ENCODE measurements at places on chromosomes 16 and 17.

- peak; percentile 58 for DNase-seq
Observed at GRCh38 chr16:53518550-53519416, 15.8 kb upstream of the AKTIP start.

DNA sequence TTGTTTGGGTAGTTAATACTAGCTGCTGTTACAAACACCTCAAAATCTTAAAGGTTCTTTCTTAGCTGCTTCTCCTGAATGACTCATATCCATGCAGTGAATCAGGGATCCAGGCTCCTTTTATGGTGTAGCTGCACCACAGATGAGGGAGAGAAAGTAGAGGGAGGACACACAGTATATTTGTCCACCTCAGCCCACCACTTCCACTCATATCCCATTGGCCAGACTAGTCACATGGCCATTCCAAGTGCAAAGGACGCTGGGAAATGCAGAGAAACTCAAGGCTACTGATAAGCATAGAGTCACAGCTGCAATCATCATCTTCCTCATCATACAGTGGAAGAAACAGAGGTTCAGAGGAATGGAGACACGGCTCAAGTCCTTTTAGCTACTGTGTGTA is 63.8 kb downstream of the GSG1L start:
- no peak for DNase-seq

- no peak for DNase-seq
Observed at GRCh38 chr17:63267846-63268245, 178.3 kb downstream of the CYB561 start.

GRCh38 chr16:30065943-30066760 is 592 bp downstream of the ALDOA start:
- no peak for DNase-seq

GRCh38 chr16:86082418-86083030 is 183.6 kb downstream of the IRF8 start:
- DNase-seq: no peak

GRCh38 chr17:80428796-80429195 is 13.8 kb downstream of the ENDOV start:
- DNase-seq: no peak

DNA sequence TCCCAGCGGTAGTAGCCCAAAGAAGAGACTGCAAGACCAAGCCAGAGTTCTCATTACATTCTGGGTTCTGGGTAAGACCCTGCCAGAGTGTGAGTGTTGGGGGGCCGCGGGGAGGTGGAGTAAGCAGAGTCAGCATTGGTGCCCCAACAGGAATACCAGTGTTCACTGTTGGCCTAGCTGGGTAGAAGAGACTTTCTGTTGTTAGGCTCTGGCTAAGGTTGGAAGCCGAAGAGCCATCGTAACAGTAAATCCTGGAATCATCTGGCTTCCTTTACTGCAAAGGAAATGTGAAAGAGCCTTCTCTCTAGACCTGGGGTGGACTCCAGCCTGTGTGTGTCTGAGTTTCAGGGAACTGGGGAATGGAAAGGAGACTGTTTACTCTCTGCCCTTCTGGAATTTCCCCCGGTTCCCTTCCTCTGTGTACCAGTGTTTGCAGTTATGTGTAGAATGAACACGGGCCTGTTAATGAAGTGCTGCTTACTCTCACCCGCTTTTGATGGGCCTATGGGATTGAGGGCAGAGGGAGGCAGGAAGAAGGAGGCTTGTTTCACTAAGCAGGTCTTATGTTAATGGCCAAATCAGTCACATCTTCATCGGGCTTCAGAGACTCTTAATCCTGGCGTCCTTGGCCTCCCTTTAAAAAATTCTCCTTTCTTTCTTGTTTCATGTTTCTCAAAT is 68.5 kb downstream of the WWP2 start:
- DNase-seq: no peak

DNA sequence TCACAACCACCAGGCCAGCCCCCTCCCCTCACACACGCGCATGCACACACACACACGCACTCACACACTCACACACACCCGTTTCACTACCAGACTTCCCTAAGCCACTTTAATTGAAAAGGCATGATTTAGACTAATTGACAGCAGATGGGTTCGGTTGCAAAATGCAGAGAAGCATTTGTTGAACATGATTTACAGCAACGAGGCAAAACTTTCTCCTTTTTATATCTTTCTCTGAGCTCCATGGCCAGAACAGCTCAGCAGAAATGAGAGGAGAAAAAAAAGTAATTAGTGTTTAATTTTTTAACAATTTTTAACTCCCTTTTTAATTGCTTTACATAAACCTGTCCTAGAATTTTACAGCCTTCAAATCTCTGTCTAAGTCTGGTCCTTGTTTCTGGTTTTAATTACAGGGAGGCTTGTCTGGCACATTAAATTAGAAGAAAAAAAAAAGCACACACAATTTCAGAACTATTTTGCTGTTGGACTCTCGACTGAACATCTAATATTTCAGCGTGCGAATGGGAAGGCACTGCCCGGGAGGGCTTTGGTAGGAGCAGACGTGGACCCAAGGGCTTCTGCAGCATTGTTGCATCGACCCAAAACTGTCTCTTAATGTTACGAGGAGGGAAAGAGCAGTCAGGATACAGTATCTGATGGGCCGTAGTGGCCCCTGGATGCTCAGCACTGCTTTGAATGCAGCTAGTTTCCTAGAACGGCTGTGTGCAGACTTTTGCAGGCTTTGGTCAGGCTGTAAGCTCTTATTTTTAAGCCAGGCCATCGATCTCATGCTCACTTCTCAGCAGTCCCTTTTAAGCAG is 255.9 kb downstream of the SOX9 start:
- no peak for DNase-seq

DNA sequence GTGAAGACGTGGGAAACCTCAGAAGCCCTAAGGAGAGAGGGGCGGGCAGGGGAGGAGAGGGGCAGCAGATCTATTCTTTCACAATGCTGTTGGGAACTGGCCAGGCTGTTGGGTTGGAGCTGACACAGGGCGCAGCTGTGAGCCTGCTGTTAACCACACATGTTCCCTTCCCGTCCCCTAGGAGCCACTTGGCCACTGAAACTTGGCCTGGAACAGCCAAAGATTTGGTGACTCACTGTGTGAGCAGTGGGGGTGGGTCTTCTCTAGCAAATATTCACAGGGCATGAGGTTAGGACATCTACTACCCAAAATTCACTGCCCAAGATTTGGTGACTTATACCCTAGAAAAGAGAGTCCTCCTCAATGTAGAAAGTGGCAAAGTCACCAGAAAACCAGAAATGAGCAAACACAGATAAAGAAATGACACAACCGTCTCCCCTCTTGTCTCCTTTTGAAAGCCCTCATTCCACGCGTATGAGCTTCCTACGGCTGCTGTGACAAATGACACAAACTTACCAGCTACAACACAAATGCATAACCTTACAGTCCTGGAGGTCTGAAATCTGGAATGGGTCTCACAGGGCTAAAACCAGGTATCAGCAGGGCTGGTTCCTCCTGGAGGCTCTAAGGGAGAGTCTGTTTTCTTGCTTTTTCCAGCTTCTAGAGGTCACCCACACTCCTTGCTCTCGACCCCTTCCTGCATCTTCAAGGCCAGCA is 6.3 kb downstream of the TBC1D16 start:
- no peak for DNase-seq

- no peak for DNase-seq
Observed at GRCh38 chr16:25235991-25236390, 19.2 kb downstream of the AQP8 start.

DNA sequence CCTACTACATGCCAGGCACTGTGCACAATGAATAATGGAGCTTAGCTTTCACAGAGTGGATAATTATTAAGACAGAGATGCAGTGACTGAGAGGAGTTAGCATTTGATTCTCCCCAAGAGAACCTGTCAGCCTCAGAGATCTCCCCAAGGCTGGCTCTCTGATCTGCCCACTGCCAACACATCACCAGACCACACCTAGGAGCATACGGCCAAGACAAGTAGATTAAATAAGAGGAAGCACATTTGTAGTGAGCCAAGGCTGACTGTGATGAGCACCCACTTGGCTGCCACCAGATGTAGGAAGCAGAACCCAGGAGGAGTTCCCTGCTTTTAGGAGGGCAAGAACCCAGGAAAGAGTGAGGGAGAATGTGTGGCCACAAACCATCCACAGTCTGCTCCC is 130.1 kb downstream of the SPACA3 start:
- DNase-seq: no peak

- no peak for DNase-seq
Observed at GRCh38 chr17:39104657-39105056, 46.8 kb downstream of the PLXDC1 start.

- no peak for DNase-seq
Observed at GRCh38 chr17:81682565-81683207, 911 bp downstream of the ARL16 start.

DNA sequence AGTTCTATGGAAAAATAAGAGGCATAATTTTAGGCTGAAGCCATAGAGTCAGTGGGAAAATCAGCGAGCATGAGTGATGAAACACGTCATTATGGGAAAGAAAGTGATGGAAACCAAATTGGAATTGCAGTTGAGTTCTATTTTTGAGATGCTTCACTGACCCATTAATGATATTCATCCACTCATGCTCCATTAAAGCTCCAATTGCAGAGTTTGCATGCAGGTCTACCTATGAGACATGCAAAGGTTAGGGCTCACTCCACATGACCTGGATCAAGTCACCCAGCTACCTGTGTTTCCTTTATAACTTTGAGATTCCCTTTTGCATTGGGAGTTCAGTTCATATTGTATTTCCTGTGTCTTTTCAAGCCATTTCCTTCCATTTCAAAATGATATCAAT is 8.0 kb upstream of the KRTAP2-4 start:
- DNase-seq: no peak

DNA sequence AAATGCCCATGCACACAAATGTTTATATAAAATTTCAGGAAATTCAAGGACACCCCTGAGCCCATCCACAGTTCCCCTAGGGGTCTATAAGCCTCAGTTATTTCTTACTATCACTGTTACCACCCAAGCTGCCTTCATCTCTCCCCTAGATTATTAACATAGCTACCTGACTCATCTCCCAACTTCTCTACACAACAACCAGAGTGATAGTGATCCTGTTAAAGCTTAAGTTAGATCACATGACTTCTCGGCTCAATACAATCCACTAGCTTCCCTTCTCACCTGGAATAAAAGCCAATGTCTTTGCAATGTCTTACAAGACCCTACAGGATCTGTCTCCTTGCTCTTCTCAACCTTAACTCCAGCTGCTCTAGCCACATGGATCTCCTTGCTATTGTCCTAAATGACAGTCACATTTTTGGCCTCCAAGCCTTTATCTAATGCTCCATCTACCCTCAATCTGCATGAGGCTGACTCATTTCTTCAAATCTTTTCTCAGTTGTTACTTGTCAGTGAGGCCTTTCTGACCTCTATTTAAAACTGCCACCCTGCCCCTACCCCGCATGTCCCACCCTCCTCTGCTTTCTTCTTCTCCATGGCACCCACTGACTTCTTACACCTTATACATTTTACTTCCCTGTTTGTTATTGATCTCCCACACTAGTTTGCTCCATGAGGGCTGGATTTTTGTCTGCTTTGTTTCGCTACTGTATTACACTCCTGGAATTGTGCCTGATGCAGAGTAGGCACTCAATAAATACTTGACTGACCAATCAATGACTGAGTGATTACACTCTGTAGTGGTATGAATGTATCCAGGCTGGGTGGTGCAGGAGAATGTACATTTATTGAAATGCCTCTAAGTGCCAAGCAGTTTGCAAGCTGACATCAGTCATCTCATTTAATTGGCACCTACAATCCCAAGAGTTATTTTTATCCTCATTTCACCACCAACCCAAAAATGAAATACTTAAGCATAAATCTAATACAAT is 5.2 kb upstream of the LIG3 start:
- DNase-seq: no peak

DNA sequence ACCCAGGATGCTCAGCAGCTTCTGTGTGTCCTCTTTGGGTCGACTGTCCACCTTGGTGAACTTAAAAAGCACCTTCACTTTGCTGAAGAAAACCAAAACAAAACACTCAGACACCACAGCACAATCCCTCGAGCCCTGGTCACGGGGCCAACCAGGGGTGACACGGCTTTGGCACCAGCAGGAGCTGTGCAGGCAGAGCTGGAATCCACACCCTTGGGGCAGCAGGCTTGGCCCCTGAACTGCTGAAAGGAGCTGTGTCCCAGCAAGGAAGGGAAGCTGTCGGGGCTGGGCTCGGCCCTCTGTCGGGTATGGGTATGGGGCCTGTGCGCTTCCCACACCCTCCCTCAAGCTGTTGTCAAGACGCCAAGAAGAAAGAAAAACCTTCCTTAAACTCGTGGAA is 7.6 kb upstream of the PLD6 start:
- DNase-seq: no peak

- no peak for DNase-seq
Observed at GRCh38 chr16:77541165-77541564, 106.3 kb upstream of the ADAMTS18 start.

DNA sequence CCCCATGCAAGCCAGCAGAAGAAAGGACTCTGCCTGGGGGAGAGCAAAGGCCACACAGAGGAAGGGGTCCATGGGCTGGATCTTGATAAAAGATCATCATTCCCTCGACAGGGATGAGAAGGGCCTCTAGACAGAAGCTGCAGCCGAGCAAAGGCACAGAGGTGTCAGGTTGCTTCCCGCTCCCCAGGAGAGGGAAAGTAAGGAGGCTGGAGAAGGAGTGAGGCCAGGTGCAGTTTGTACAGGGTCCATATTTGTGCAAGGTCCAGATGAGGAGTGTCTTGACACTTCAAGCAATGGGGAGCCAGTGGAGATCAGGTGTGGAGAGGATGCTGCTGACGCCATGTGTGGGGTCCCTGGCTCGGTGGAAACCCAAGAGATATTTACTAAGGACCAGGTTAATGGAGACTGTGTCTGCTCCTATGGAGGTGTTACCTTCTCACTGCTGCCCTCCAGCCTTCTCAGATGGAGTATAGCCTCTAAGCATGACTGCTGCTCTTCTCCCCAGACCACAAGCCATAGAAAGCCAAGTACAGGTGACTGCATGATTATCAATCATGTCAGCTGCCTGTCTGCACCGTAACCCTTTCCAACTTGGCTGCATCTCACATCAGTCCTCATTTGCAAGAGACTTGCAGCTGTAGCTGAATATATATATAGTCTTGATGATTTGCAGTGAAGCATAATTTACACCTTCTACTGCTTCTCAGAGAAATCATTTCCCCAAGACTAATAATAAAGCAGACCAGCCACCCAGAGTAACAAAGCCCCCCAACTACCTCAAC is 21.1 kb downstream of the GAS7 start:
- no peak for DNase-seq

GRCh38 chr16:1961651-1962067 is 2.3 kb downstream of the NDUFB10 start:
- no peak for DNase-seq

- DNase-seq: no peak
Observed at GRCh38 chr16:73669535-73670274, 621.8 kb upstream of the ZFHX3 start.

DNA sequence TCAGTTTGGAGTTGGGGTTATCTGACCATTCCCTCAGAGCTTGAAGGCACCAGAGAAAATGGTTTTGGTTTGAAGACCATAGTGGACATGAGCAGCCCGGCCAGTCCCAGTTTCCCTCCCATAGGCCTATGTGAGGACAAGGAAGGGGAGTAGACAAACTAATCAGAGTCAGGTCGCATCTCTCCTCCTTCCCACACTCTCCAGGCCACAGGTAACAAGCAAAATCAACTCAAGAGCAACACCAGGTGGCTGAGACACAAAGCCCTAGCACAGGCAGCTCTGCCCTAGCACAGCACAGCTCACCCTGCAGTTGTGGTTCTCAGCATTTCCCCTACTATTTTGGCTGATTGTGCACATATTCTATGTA is 7.2 kb downstream of the SUPT4H1 start:
- DNase-seq: peak; percentile 64

- DNase-seq: no peak
Observed at GRCh38 chr16:89004209-89004831, 27.3 kb upstream of the CBFA2T3 start.
